Activated T-helper 1 cell treated with anti-CD3 and anti-CD28 coated beads, Interleukin-12 subunit alpha, Interleukin-12 subunit beta, Interleukin-2, Interleukin-4 antibody, amounts not matched to agents 30 ng/mL and 10 ng/mL and 1 ng/mL, durations not matched to agents 14 hours and 24 hours and 36 hours (primary cell): ENCODE measurements at places on chromosomes 16 and 17. TPM values are rescaled to one million over a fixed set of nuclear protein-coding genes. Genes with fewer than 3 reads are reported as not detected.

GRCh38 chr17:38663964-38664644 lies 10.7 kb downstream of the EPOP start:
- DNase-seq: no peak

The ITGAX gene
- 63.8 and 65.0 TPM in 2 replicates for total RNA-seq

GRCh38 chr17:5464717-5465507 lies 3.9 kb downstream of the DHX33 start:
- DNase-seq: no peak

- DNase-seq: no peak
These were observed 9.5 kb downstream of the ZNF771 start for GRCh38 chr16:30416624-30417528.

DNA sequence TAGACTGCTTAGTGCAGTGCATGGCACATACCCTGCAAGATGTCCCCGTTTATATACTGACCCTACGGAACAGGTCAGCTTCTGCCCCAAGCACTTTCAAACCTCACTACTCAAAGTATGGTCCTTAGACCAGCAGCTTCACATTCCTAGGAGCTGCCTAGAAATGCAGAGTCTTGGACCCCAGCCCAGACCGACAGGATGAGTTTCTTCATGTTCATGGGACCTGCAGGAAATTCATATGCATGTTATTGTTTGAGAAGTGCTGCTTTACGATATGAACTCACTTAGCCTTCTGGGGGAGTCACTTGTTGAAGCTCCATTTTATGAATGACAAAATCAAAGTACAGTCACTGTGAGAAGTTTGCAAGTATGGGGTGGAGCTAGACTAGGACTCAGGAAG lies 82.6 kb downstream of the DYNLRB2 start:
- DNase-seq: no peak

GRCh38 chr17:68601565-68602288 lies 560 bp upstream of the FAM20A start:
- DNase-seq: no peak
